Left ventricle myocardium superior (tissue), 1 donor: ENCODE measurements at places on chromosomes 5 and 9. TPM values are rescaled to one million over a fixed set of nuclear protein-coding genes. Genes with fewer than 3 reads are reported as not detected.

- peak; percentile 57 for DNase-seq
These were observed 186.2 kb downstream of the FANCC start for GRCh38 chr9:95131023-95131943.

- DNase-seq: no peak
These were observed 1595.9 kb upstream of the NUDT12 start for GRCh38 chr5:105158526-105158925.

- no peak for DNase-seq
These were observed 26.9 kb upstream of the GALNT10 start for GRCh38 chr5:154163327-154164248.

- DNase-seq: peak; percentile 63
These were observed 960 bp downstream of the NR2F1 start for GRCh38 chr5:93583768-93584595.

GRCh38 chr9:70408393-70409040, 5.9 kb downstream of the KLF9 start:
- no peak for DNase-seq

- no peak for DNase-seq
These were observed 41.7 kb downstream of the PALM2AKAP2 start for GRCh38 chr9:109821711-109822110.

PBX3 gene
- 50.4 TPM for total RNA-seq
